Immature natural killer cell (primary cell): ENCODE measurements at places on chromosomes 2 and 18. TPM values are rescaled to one million over a fixed set of nuclear protein-coding genes. Genes with fewer than 3 reads are reported as not detected.

The RNF152 gene
- polyA plus RNA-seq, result not detected

The CSRNP3 gene
- not detected for polyA plus RNA-seq

The DSC1 gene
- polyA plus RNA-seq, result not detected

The NR4A2 gene
- 46.7 TPM for polyA plus RNA-seq

GRCh38 chr2:120451334-120451733, 105.4 kb downstream of the INHBB start:
- H3K4me3 ChIP-seq, result no peak overlapping the region
- H3K36me3 ChIP-seq, result no peaks in the 10 kb centered on the region
- no peaks in the 10 kb centered on the region for H3K4me1 ChIP-seq
- peaks cover 3% of the 10 kb centered on the region for H3K27me3 ChIP-seq
- no peak for DNase-seq

DNA sequence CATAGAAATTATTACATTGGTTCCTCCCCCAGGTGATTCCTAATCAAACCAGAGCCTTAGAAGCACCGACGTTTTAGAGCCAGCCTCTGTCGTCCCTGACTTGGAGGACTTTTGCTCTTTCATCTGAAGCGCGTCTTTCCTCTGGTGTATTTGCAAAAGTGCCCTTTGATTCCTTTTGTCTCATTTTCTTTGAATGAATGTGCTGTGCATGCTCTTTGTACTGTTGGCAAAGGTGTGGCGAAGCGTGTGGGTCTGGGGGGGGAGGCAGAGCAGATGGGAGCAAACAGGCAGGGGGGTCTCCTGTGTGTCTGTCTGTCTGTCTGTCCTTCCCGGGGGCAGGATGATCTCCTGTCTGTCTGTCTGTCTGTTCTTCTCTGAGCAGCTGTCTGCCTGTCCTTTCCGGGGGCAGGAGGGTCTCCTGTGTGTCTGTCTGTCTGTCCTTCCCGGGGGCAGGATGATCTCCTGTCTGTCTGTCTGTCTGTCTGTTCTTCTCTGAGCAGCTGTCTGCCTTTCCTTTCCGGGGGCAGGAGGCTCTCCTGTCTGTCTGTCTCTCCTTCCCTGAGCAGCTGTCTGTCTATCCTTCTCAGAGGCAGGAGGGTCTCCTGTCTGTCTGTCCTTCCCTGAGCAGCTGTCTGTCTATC, 205.5 kb upstream of the MYT1L start:
- DNase-seq, result no peak
- no peak overlapping the region for H3K27ac ChIP-seq
- H3K4me1 ChIP-seq, result no peaks in the 10 kb centered on the region
- H3K4me3 ChIP-seq, result no peak overlapping the region
- peaks cover 2% of the 10 kb centered on the region for H3K27me3 ChIP-seq

GRCh38 chr18:8893628-8894231, 188.4 kb downstream of the MTCL1 start:
- no peaks in the 10 kb centered on the region for H3K36me3 ChIP-seq
- H3K4me3 ChIP-seq, result no peak overlapping the region
- DNase-seq, result no peak
- H3K27me3 ChIP-seq, result peaks cover 5% of the 10 kb centered on the region

- no peak overlapping the region for H3K4me3 ChIP-seq
- no peak for DNase-seq
- H3K36me3 ChIP-seq, result no peaks in the 10 kb centered on the region
- peaks cover 2% of the 10 kb centered on the region for H3K27me3 ChIP-seq
Measured at GRCh38 chr2:62152000-62152399, 43.9 kb upstream of the B3GNT2 start.

DNA sequence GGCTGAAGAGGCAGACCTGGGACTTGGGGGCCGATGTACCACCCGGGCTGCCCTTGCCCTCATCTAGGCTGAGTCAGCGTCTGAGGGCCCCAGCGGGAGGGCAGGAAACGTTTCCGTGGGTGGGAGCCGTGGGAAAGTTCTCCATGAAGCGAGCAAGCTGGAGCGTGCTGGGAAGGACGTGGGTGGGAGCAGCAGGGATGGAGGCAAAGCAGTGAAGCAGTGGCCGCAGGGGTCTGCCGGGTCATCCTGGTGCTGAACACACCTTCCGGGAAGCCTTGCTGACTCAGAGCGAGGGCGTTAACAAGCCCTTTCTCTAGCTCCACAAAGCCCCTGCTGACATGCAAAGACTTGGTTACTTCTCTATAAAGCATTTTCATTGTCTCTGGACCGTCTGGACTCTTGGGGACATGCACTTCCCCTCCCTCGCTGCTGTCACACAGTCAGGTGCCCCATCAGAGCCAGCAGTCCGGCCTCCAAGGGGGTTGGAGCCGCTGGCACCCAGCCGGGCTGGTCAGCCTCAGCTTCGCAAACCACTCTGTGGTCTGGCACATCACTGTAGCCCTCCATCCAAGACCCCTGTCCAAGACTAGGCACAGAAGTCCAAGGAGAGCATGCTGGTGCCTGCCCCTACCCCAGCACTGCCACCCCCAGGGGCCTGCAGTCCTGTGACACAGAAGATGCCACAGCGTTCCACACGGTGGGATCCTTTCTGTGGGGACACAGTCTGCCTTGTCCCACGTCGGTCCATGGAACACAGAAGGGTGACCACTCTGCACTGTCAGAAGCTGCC, 115.1 kb upstream of the GPC1 start:
- no peaks in the 10 kb centered on the region for H3K36me3 ChIP-seq
- H3K4me3 ChIP-seq, result no peak overlapping the region
- peaks cover 4% of the 10 kb centered on the region for H3K27me3 ChIP-seq
- H3K4me1 ChIP-seq, result no peaks in the 10 kb centered on the region

DNA sequence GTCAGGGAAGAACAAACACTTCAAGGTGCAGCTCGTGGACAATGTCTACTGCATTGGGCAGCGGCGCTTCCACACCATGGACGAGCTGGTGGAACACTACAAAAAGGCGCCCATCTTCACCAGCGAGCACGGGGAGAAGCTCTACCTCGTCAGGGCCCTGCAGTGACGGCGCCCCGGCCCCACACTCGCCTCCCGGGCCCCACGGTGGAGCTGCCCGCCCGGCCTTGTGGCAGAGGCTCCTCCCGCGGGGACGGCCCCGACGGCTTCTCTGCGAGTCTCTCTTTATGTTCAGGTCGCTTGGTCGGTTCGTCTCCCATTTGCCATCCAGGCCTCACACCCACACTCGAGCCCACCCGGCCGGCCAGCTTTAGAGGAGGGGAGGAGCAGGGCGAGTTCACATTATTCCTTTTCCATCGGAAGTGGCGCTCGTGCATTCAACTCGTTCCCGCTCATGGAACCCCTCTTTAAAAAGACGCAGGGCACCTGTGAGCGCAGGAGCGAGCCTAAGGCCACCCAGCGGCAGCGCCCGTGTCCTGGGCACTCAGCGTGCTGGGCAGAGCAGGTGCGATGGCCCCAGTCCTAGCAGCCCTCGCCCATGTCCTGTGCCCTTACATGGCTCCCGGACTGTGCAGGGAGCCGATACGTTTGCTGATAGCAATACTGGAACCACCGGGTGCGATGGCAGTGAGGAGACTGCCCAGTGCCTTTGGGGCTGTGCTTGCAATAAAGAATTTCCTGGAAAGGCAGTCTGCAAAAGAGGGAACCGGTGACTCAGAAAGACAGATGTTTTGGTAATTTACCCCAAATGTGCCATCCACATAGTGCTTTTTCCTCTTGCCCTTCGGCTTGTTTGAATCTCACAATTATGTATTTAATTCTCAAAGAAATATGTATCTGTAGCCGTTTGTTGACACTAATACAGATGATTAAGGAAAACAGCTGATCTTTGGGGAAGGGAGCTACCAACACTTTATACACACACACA, 148.6 kb downstream of the NCK2 start:
- H3K4me3 ChIP-seq, result no peak overlapping the region
- H3K4me1 ChIP-seq, result peaks cover 27% of the 10 kb centered on the region
- H3K27me3 ChIP-seq, result no peaks in the 10 kb centered on the region
- H3K36me3 ChIP-seq, result peaks cover 18% of the 10 kb centered on the region
- no peak for DNase-seq

DNA sequence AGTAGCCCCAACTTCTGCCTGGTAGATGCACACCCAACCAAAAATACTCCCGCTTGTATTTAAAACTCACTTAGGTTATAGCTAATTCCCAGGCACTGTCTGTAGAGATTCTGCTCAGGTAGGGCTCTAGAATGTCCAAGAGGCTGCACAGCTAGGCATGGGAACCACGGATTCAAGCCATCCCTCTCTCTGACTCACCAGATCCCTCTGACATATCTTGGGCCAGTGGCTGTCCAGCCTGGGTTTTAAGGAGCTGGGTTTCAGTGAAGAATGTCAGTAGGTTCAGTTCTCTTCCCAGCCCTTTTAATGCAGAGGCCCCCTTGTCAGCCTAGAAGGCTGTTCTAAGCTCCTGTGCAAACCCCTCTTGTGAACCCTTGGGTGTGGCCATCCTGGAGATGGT, 15.9 kb upstream of the IL1R1 start:
- no peaks in the 10 kb centered on the region for H3K36me3 ChIP-seq
- DNase-seq, result no peak
- H3K27ac ChIP-seq, result no peak overlapping the region

DNA sequence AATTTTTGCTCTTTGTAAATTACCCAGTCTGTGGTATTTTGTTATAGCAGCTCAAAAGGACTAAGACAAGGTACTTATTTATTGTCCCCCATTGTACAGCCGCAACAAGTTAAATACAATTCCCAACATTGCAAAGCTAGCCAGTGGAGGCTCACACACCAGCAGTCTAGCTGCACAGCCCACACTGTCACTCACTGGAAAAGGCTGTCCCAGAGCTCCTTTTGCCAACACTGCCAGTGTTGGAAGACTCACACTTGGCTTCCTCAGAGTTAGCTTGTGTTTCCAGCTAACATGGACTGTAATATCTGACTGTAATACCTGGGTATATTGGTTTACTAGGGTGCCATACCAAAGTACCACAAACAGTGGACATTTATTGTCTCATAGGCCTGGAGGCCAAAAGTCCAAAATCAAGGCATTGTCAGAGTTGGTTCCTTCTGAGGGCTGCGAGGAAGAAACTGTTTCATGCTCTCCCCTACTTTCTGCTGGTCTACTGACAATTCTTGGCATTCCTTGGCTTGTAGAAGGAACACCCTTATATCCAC, 6.6 kb upstream of the DYM start:
- no peak for DNase-seq
- H3K4me3 ChIP-seq, result no peak overlapping the region
- no peaks in the 10 kb centered on the region for H3K36me3 ChIP-seq
- H3K27ac ChIP-seq, result no peak overlapping the region
- peaks cover 1% of the 10 kb centered on the region for H3K27me3 ChIP-seq
- no peaks in the 10 kb centered on the region for H3K4me1 ChIP-seq

DNA sequence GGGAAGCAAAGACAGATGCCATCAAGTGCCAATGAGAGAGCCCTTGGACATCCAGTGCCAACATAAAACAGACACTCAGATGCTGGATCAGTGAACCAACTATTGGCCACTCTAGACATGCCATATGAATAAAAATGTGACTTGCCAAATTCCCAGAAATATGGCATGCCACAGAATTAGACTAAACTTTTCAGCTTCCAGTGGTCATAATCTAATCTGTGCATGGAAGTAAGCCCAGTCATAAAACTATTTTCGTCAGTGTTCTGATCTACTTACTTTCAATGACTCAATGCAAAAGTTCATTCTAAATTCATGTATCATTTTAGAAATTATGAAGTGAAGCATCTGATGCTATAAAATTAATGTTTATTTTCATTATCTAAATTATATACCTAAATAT, 1506.2 kb upstream of the NXPH2 start:
- no peaks in the 10 kb centered on the region for H3K36me3 ChIP-seq
- no peaks in the 10 kb centered on the region for H3K4me1 ChIP-seq
- H3K27me3 ChIP-seq, result no peaks in the 10 kb centered on the region
- no peak for DNase-seq
- H3K27ac ChIP-seq, result no peak overlapping the region
- H3K4me3 ChIP-seq, result no peak overlapping the region

GRCh38 chr18:32683044-32683443, 89.8 kb downstream of the KLHL14 start:
- H3K4me1 ChIP-seq, result no peaks in the 10 kb centered on the region
- H3K27ac ChIP-seq, result no peak overlapping the region
- H3K36me3 ChIP-seq, result no peaks in the 10 kb centered on the region

GRCh38 chr18:69787825-69788547, 159.7 kb downstream of the CD226 start:
- H3K4me3 ChIP-seq, result no peak overlapping the region
- peaks cover 1% of the 10 kb centered on the region for H3K27me3 ChIP-seq
- DNase-seq, result no peak
- peaks cover 14% of the 10 kb centered on the region for H3K4me1 ChIP-seq
- no peak overlapping the region for H3K27ac ChIP-seq
- no peaks in the 10 kb centered on the region for H3K36me3 ChIP-seq

GRCh38 chr2:240340361-240340761, 95.1 kb upstream of the GPC1 start:
- no peak overlapping the region for H3K4me3 ChIP-seq
- DNase-seq, result no peak
- no peaks in the 10 kb centered on the region for H3K4me1 ChIP-seq
- H3K36me3 ChIP-seq, result no peaks in the 10 kb centered on the region
- H3K27ac ChIP-seq, result no peak overlapping the region
- peaks cover 4% of the 10 kb centered on the region for H3K27me3 ChIP-seq

DNA sequence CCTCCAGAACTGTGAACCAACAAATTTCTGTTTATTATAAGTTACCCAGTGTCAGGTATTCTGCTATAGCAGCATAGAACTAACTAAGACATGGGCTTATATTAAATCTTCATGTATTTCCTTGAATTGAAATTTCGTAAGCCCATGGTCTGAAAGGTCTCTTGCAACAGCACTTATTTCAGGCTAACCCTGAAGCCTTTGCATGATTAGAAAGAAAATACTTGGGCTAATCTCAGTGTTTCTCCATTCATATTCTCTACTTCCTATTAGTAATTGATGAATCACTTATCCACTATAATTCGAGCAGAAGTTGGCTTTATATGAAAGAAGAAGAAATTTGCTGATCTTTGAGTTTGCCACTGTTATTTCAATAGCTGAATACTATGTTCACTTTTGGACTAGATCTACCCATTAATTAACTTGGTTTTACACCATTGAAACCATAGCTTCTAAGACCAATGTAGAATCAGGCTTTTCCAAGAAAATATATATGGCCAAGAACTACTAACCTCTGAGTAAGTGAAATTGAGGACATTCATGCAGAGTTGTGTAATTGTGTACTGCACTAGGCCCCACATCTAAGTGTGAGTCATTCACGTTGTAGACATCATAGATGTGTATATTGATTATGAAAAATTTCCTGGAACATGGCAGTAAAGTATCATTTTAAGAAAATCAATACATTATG, 731.6 kb downstream of the SOCS6 start:
- H3K36me3 ChIP-seq, result no peaks in the 10 kb centered on the region
- no peaks in the 10 kb centered on the region for H3K4me1 ChIP-seq
- H3K27ac ChIP-seq, result no peak overlapping the region
- DNase-seq, result no peak
- H3K27me3 ChIP-seq, result peaks cover 1% of the 10 kb centered on the region

GRCh38 chr2:43831543-43832294, 6.9 kb downstream of the ABCG5 start:
- no peak overlapping the region for H3K4me3 ChIP-seq
- peaks cover 13% of the 10 kb centered on the region for H3K27me3 ChIP-seq
- H3K36me3 ChIP-seq, result no peaks in the 10 kb centered on the region
- H3K27ac ChIP-seq, result no peak overlapping the region

- H3K27ac ChIP-seq, result no peak overlapping the region
- peaks cover 4% of the 10 kb centered on the region for H3K36me3 ChIP-seq
- no peak for DNase-seq
Measured at GRCh38 chr2:241859436-241860183, 916 bp upstream of the PDCD1 start.

- H3K27me3 ChIP-seq, result peaks cover 2% of the 10 kb centered on the region
- H3K27ac ChIP-seq, result no peak overlapping the region
- H3K36me3 ChIP-seq, result no peaks in the 10 kb centered on the region
- peaks cover 5% of the 10 kb centered on the region for H3K4me1 ChIP-seq
- no peak for DNase-seq
Measured at GRCh38 chr2:71555798-71556454, 102.6 kb downstream of the DYSF start.
